ENCODE measurements at places on chromosomes 16 and 17.

GRCh38 chr16:79770244-79771064 lies 169.9 kb upstream of the MAF start:
- peak; percentile 70 for DNase-seq

- DNase-seq: peak; percentile 49
These were observed 2.9 kb upstream of the IFI35 start for GRCh38 chr17:43003542-43004172.

DNA sequence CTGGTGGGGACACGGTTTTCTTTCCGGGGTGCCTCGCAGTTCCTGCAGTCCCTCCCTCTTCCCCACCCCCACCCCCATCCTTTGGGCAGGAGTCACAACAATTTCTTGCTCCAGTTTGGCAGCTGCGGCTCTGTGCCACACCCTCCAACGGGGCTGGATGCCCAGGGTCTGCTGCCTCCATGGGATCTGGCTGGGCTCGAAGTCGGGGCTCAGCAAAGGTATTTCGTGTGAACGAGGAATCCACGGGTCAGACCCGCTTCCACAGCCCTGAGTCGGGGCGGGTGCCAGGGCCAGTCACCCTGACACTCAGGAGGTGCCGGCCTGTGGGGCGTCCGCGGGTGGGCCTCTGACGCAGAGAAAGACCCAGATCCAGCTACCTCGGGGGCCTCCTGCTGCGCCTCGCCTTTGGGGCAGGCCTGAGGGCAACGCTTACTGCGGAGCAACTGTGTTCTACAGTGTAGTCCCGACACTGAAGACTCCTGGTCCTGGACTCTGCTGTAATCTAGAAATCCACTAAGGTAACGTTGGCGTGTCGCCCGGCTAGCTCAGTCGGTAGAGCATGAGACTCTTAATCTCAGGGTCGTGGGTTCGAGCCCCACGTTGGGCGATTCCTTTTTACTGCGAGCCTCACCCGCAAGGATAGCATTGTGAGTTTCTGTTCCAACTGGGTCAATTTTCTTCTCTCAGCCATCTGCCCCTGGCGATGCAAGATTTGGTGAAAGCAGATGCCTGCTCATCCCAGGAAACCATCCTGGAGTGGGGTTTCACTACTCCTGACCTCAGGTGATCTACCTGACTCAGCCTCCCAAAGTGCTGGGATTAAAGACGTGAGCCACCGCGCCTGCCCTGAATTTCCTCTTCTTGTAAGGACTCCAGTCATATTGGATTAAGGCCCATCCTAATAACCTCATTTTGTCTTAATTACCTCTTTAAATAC lies 12.6 kb upstream of the OR1F1 start:
- DNase-seq: peak; percentile 85

DNA sequence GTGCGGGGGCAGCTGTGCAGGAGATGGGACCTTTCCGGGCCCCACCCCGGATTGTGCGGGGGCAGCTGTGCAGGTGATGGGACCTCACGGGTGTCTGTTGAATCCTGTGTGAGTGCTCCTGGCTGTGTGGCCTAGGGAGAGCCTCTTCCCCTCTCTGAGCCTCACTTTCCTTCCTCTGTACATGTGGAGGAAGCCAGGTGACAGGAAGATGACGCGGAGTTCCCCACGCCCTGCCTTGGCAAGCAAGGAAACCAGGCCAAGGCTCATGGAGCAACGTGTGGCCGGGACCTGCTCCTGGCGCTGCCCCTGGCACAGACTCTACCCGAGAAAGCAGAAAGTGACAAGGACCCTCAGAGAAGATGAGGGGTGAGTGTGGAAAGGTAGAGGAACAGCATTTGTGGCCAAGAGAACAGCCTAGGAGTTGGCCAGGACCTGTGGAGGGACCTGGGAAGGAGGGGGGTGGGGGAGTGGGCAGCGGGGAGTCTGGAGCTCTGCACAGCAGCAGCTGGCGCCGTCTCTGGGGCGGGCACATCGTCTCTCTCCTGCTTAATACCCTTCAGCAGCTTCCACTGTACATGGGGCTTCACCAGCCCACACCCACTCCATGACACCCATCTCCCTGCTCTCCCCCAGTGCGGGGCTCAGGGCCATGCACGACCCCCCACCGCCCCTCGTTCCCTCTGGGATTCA lies 38.4 kb upstream of the PABPN1L start:
- no peak for DNase-seq

DNA sequence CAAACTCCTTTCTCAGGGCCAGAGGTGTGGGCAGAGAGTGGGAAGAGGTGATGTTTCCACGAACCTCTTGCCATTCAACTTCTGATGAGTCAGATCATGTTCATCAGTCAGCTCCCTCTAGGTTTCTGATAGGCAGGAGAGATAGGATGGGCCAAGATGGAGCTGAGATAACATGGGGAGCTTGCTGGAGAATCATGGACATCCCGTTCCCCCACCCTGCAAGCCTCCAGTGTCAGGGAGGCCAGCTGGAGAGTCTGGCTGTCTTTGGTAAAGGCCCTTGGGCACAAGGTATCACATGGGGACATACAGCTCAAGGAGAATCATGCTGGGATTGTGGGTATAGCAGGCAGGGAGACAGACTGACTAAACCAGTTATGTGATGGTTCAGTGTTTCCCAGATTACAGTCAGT lies 136.0 kb upstream of the IRX3 start:
- peak; percentile 37 for DNase-seq

DNA sequence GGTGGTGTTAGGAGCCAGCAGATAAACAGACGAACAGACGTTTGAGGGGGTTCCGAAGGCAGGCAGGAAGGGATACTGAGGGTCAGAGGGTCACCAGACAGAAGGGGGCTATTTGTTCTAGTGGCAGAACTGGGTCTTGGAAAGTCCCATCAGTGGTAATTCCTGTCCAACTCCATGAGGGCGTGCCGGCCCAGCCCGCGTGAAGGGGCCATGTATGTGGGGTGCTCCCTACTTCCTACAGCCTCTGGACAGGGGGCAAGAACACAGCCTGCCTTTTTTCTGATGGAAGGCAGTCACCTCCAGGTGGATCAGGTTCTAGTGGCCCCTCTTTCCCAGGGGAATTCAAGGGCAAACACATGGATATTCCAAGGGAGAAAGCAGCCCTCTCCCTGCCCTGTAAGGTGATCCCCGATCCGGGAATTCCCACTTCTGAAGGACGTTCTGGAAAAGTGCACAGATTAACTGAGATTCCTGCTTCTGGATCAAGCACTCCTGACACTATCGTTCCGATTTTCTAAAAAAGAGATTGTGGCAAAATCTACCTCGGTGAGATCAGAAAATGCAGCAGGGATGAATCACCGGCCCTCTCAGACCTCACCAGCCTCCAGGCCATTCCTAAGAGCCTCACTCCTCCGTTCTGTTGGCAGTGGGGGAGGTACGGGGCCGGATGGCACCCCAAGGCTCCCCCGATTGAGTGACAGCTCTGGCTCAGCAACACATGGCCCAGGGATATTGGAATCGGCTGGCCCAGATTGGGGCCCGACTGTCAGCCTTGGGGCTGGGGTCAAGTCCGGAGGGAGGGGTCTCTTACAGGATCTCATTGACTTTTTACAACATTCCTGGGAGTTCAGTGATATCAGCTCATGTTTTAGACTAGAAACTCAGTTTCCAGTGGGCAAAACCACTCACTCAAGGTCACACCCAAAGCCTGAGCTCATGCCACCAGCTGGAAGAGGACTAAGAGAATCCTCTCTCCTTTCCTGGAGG lies 12.4 kb downstream of the STX1B start:
- DNase-seq: peak; percentile 89

DNA sequence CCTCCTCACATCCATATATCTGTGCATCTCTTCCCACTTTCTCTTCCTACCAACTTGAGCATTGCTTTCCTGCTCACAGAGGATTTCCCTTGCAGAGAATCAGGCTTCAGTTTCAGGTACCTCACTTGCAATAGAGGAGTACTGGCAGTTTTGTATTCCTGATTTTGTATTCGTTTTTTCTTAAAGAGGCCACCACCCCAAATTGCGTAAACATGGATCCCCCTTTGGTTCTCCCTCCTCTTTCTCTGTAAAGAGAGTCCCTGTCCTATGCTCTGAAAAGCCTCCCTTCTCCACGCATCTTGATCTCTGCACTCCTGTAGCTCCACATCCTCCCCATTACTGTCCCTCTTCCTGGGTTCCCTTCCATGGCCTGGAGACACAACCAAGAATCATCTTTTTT lies 32.2 kb downstream of the TEKT3 start:
- DNase-seq: no peak

DNA sequence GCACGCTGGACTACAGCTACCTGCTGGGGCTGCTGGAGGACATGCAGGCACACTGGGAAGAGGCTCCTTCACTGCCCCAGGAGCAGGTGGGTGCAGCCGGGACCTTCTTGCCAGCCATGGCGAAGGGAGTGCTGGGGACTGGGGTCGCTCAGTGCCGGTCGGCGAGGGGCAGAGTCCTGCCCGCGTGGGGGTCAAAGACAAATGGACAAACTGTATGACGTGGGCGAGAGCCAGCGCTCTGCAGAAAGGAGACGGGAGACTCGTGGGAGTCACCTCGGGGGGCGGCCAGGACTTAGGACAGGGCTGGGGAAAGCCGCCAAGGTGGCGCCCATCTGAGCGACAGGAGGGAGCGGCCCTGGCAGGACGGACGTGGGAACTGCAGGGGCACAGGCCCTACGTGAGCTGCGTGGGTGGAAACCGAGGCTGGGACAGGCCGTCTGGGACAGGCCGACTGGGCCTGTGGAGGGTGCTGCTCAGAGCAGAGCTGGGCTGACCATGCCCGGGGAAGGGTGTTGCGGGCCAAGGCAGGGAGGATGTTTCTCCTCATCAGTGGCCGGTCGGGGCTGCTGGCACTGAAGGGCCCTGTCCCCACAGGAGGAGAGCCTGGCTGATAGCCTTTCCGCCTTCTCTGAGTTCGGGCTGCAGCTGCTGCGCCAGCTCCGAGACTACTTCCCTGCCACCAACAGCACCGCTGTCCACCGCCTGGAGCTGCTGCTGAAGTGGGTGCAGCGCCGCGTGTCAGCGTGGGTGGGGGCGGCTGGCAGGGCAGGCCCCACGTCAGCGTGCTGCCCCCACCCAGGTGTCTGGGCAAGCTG lies 8.0 kb downstream of the TSR3 start:
- no peak for DNase-seq

DNA sequence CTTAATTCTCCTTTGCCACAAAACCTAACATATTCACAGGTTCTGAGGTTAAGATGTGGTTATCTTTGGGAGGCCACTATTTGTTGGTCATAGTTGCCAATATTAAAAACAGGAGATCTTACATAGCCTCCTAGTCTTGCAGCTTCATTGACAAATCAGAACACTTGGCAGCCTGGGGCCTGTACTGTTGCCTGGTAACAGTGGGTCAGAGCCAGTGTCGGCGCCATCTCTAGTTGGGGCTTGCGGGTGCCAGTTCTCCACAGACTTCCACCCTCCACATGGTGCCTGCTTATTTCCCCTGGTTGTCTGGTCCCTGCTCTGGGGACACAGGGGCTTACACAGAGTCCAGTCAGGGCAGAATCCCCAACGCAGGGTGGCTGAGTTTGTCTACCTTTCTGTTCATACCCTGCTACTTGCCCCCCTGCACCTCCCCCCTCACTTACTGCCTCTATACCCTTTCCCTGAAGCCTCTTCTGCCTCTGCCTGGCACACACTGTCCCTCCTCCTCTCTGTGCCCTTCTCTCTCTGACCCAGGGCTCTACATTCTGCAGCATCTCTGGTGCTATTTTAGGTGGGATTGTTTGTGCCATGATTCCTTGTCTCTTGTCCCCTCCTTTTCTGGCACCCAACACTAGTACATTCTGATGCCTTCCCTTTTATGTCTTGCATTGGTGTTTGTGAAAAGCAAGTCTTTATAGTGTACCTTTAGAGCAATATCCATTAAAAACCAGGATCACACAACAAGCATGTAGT lies 13.4 kb downstream of the EPN2 start:
- DNase-seq: no peak

DNA sequence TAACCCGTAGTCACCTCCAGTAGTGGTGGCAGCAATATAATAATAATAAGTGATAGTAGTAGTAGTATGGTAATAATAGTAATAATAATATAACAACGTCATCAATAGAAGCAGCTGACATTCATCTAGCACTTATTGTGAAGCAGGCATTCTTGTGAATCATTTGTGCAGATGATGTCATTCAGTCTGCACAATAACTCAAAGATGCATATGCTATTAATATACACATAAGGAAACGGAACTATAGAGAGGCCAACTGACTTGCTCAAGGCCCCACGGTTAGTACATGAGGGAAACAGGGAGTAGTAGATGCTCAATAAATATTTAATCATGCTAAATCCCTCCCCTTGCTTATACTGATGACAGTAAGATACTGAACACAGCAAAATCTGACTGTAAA lies 35.4 kb upstream of the GAN start:
- DNase-seq: no peak

DNA sequence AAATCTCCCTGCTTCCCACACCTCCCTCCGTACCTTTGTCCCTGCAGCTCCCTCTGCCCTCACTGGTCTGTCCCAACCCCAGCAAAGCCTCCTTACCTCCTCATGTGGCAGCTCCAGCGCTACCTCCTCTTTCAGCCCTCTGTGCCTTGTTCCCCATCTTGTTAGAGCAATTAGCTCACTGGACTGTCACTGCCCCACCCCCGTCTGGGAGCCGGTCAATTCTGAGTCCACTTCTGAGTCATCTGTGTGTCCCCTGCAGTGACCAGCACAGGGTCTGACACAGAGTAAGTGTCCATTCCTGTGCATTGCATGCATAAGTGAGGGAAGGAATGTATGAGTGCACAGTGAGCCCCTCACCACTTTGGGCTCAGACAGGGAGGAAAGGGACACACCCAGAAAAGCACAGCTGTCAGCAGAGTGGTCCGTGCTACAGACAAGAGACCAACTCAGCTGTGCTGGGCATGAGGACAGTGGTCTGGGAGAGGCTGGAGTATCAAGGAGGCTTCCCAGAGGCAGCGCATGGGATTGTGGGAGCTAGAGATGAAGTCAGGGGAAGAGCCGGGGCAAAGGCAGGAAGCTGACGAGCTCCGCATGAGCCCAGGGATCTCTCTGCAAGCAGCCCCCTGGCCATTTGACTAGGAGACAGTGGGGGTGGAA lies 45.9 kb downstream of the PITPNM3 start:
- DNase-seq: peak; percentile 67

GRCh38 chr16:69395859-69396186 lies 10.0 kb upstream of the TERF2 start:
- no peak for DNase-seq

DNA sequence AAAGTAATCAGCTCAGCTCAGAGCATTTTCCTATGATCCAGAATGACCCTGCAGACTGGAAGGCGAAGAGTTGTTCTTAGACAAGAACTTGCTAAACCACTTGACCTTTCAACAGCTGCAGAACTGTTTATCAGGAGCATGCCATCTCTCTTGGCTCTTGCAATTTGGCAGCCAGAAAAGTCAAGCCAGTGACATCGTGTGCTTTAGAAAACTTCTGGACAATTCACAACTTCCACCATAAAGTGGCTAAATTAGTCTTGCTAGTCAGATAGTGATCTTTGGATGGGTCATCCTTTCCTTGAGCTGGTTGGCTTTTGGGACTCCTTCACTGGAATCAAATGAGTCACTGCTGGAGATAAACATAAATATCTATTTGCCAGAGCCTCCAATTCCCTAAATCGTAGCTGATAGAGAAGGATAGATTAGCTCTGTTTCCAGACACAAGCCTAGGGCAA lies 146.5 kb downstream of the MAP2K6 start:
- no peak for DNase-seq
